Stimulated activated CD8-positive, alpha-beta memory T cell treated with anti-CD3 and anti-CD28 coated beads, Interleukin-2, amount 100 ng/mL, for 1 hour (primary cell): ENCODE measurements at places on chromosomes 7 and 10.

GRCh38 chr10:79463578-79464496 is 18.4 kb upstream of the ZCCHC24 start:
- DNase-seq = no peak

- no peak for DNase-seq
Measured at GRCh38 chr10:122054048-122055025, 65.4 kb downstream of the TACC2 start.

DNA sequence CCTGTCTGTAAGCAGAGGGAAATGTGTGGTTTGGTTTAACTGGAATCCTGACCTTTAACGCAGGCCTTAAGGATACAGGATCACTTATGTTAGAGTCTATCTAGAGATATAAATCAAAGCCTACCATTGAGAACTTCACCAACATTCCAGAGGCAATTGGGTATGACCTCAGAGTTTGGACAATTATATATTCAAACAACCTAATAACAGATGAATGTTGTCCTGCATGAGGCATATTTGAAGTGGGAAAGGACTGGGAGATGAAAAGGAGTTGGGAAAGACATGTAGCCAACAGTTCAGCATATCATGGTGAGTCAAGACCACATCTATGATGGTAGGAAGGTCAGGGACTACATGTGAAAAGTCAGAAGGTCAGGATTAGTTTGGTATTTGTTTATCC is 274.2 kb downstream of the DOCK4 start:
- DNase-seq = no peak

GRCh38 chr7:98395951-98396350 is 4.9 kb downstream of the BAIAP2L1 start:
- DNase-seq = no peak

DNA sequence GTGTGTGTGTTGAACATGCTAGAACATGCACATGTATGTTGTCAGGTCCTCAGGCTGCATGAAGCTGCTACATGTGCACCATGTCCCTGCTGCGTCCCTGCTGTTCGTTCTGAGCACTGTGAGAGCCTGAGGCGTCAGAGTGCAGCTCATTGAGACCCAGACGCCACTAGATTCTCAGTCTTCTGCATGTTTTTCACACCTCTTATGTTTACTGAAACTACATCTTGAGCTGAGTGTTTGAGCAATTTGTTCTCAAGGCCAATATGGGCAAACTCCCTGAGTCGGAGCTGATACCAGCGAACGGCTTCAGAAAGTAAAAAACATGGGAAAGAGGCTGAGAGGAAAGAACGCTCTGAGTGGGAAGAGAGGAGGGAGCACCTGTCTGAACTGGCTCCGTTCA is 350.4 kb downstream of the PAXIP1 start:
- no peak for DNase-seq

- DNase-seq = no peak
Measured at GRCh38 chr10:123648595-123648994, 17.6 kb upstream of the GPR26 start.

DNA sequence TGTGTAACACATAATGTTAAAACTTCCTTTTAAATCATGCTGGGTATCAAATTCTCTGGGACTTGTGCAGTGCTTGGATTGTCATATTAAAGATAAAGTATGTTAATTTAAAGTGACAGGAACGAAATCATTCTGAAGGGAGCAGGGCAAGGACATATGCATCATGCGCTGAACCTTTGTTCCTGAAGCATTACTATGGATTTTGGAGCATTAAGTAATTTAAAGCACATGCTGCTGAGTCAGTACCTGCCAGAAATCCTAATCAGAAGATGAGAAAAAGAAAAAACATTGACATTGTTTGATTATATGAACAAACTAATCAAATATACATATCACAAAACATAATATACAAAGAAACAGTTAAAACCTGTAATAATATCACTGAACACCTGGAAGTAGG is 101.4 kb downstream of the MICU1 start:
- no peak for DNase-seq

GRCh38 chr7:37927773-37928444 is 7.5 kb downstream of the EPDR1 start:
- no peak for DNase-seq

DNA sequence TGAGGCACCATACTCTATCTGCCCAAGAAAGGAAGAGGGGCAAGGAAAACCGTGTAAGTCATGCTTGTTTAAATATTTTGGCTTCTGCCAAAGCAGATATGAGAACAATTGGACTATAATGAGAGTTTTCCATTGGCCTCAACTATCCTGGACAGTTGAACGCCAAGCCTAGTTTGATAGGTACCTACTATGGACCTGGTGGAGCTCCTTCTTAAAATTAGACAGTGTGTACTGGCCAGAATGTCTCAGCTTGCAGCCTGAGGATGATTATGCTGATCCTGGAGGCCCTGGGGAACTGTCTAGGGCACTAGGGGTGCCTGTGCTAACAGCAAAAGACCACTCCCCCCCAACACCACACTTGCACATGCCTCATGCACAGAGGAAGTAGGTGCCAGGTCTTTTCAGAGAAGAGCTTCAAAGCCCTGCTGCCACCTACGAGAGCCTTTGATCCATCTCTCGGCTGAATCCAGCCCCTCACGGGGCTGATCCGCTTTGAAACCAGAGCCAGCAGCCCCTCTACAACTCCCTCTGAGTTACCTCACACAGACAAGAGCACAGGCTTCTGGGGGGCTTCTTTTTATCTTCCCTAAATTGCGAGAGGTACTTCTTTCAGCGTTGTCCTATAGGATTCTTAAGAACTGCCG is 473.8 kb upstream of the GALNT17 start:
- DNase-seq = no peak

- no peak for DNase-seq
Measured at GRCh38 chr7:64834989-64835388, 40.8 kb downstream of the ZNF138 start.

GRCh38 chr10:86077871-86078638 is 288.5 kb downstream of the GRID1 start:
- no peak for DNase-seq

DNA sequence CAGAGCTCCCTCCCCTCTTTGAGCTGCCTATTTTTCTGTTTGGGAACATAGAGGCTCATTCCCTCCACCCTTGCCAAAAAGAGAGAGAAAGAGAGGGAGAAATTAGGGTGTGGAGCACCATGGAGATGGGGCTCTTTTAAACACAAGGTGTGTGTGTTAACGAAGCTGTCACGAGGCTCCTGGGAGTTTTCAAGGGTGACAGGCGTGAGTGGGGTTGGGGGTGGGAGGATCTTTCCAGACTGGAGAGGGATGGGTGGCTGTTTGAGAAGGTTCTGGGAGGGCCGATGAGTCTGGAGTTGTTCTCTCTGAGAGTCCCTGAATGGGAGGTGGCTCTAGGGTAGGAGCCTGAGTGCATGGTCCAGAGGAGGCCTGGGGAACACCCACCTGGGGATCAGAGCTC is 45.0 kb downstream of the PALD1 start:
- no peak for DNase-seq

- no peak for DNase-seq
Measured at GRCh38 chr7:130804220-130804619, 70.2 kb upstream of the KLF14 start.

DNA sequence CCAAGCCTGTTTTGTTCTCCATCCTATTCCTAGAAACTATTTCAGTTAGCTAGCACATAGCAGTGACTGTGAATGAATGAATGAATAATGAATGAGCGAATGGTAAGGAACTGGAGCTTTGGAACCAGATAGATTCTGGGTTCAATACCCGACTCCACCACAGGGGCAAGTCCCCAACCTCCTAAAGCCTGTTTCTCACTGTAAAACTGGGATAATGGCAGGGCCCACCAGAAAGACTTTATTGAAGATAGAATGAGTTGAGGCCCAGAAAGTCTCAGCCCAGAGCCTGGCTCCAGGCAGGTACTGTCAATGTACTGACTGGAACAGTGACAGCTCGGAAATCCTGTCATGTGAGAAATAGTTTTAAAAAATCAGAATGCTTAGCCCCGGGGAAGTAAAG is 1.1 kb upstream of the CDH23 start:
- DNase-seq = no peak

DNA sequence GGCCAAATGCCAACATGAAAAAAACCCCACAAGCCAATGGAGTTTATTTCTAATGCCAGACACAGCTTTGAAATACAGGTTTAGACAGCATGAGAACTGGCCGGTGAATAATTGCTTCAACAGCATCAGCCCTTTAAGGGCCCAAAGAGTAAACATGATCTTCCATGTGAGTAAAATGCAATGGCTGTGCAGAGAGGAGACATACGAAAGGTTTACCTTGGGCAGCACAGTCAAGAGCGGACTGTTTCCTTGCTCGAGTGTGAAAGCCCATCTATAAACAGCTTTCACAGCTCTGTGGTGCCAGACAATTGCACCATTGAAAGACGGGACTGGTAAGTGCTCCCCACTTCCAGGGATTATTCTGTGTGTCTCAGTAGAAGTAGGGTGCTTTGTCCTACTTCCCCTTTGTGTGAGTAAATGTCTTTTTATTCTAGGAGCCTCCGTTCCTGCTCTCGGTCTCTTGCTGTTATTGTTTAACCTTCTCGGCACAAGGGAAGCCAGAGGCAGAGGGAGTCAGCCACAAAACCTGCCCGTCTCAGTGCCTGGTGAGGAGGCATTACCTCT is 77.8 kb upstream of the KAT6B start:
- no peak for DNase-seq

GRCh38 chr7:91435381-91436059 is 171.3 kb downstream of the FZD1 start:
- DNase-seq = no peak

DNA sequence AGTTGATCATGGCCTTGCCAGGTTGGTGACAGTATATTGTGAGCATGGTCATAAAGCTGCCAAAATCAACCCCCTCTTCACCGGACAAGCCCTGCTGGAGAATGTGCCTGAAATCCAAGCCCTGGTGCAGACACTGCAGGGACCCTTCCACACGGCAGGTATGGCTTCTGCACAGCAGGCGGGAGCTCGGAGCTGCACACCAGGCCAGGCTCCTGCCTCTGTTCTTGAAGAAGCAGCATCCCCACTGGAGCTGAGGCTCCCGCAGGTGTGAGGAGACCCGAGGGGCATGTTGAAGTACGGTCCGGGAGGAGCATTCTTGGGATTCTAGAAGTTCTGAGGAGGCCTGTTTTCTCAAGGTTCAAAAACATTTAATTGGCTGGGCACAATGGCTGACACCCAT is 12.7 kb downstream of the DHTKD1 start:
- no peak for DNase-seq

DNA sequence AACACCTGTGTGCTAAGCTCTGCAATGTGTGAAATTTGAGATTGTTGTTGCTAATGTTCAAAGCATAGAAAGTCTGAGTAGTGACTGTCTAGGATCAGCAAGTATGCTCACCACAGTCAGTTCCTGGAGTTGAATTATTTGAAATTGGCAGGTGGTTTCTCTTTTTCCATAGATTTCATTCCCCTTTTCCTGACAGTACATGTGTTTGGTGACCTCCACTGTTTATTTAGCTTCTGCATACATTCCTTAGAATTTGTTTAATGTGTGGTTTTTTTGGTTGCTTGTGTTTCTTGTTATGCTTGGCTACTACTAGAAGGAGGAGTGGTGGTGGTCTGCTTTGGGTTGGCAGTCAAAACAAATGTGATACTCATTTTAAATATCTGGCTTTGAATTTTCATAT is 52.3 kb downstream of the FOXP2 start:
- no peak for DNase-seq

- no peak for DNase-seq
Measured at GRCh38 chr10:93570383-93570782, 3.9 kb downstream of the FFAR4 start.

- no peak for DNase-seq
Measured at GRCh38 chr10:7797582-7797981, 9.6 kb downstream of the ATP5F1C start.

DNA sequence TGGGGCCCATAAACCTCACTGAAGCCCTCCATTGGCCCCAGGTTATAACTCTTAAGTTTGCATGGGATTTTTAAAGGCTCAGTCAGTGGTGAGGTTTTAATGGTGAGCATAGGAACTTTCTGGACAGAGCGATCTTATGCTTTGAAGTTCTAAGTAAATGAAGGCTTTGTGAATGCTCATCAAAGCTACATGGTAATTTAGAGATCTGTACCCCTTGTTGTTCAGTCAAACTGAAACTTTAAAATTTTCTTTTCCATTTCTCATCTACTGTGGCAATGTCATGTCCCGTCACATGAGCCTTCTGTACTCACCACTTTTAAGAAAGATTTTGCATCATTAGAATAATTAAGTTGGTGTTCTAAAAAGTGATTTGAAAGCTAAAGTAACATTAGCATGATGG is 39.9 kb downstream of the CHN2 start:
- DNase-seq = no peak

GRCh38 chr7:105910172-105910571 is 33.8 kb upstream of the ATXN7L1 start:
- no peak for DNase-seq

- no peak for DNase-seq
Measured at GRCh38 chr10:118203461-118203860, 138.7 kb downstream of the FAM204A start.

GRCh38 chr7:4610768-4611467 is 71.2 kb upstream of the FOXK1 start:
- peak; percentile 17 for DNase-seq

GRCh38 chr10:11169976-11170375 is 152.3 kb downstream of the CELF2 start:
- no peak for DNase-seq

GRCh38 chr7:121160150-121161008 is 168.4 kb upstream of the WNT16 start:
- DNase-seq = no peak

- no peak for DNase-seq
Measured at GRCh38 chr10:92697663-92698511, 8.1 kb downstream of the HHEX start.

GRCh38 chr7:110698576-110698975 is 392.4 kb upstream of the LRRN3 start:
- DNase-seq = no peak

GRCh38 chr10:17123961-17124360 is 5.7 kb downstream of the CUBN start:
- no peak for DNase-seq

DNA sequence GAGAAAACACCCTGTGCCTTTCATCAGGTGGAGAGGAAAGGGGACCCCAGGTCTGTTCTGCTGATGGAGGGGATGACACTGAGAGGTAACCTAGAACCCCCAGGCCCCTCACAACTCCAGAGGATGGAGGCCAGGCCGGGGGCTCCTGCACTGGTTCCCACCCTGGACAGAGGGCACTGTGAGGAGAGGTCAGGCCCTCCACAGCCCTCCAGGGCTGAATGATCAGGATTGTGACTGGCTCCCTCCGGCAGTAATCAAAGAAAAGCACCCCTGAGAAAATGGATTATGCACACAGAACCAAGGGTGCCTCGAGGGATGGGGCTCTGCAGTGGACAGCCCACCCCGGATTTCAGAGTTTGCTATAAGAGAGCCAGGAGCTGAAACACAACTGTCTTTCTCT is 502.8 kb downstream of the TCERG1L start:
- DNase-seq = no peak
